ENCODE measurements at places on chromosomes 1 and 21.

DNA sequence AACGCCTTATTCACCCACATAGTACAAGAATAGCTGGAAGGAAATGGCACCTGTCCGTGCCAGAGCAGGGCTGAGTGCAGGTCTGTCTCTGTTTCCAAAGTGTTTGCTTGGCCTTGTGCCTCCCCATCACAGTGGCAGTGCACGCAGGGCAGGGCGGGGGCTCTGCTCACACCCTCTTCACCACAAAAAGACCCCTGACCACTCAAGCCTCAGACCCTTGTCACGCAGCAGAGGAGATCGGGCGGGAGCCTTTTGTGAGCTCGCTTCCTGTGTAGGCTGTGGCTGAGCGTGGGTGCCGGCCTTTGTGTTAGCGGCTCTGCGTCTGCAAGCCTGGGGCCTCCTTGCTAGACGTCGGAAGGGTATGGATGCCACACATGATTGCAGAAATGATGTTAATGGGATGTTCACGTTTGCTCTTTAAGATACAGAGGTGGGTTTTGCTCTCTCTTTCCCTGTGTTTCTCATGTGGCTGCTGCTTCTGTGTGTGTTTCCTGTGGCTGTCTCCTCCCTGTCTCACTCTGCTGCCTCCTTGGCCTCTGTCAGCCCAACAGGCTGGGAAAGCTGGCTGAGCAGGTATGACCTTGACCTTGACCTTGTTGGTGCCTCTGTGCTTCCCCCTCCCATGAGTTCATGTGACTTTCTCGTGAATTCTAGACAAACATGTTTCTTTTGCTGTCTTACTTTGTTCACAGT, 45.4 kb downstream of the S100B start:
- DNase-seq = peak; percentile 39

- no peak for DNase-seq
Observed at GRCh38 chr1:107058245-107059032, 2.0 kb downstream of the PRMT6 start.

DNA sequence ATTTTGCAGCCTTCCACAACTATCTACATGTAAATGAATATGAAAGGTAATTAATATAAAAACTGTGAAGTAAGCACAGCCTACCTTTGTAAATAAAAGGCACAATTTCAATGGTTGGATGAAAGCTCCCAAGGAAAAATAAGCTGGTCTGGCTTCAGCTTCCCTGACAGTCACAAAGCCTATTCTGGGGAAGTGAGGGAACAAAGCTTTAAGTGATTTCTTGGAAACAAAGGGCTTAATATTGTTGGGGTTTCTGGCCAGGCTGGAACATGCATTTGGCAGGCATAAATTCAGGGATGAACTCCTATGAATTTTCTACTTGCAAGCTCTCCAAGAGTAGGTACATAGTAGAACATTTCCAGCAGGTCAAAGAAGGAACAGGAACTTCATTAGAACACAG, 17.3 kb downstream of the BCAS2 start:
- DNase-seq = no peak

DNA sequence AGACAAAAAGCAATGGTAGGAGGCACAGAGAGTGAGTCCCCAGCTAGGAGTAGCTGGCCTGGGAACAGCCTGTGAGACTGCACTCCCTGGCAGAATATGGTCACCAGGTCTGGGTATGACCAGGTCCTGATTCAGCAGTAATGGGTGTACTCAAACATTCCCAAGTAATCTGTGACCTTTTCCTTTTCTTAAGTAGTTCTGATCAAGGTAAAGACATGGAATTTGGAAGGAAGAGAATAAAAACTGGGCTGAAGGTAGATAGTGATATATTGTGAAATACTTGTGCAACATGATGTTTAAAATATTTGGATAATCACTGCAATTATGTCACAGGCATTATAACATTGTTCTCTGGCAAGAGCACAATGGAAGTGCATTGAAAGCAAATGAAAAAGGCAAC, 147.2 kb upstream of the DPYD start:
- no peak for DNase-seq

- DNase-seq = no peak
Observed at GRCh38 chr1:54397980-54398379, 8.2 kb downstream of the SSBP3 start.

- DNase-seq = no peak
Observed at GRCh38 chr1:37037690-37038089, 3.4 kb upstream of the GRIK3 start.

DNA sequence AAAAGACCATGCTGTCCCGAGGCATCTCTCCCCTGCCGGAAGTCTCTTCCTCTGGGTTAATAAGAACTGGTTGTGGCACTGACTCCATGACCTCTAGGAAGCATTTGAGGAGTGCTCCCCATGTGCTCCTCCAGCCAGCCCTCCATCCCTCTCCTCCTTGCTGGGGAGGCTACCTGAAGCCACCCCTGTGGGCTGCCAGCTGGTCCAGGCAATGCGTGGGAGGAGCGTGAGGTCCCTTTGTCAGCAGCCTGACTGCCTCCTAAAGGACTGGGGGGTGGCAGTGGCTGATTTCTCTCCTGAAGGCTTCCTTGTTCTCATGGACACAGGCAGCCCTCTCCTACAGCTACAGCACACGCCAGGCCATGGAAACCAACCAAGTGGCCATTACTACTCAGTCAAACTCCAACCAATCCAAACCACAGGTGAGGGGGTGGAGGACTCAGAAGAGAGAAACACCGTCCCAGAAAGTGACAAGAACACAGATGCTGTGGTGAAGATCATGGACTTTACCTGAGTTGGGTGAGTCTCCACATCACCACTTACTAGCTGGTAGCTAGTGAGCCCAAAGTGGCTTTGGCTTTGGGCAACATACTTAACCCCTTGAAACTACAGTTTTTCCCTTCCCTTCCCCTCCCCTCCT, 35.2 kb downstream of the NENF start:
- DNase-seq = no peak

DNA sequence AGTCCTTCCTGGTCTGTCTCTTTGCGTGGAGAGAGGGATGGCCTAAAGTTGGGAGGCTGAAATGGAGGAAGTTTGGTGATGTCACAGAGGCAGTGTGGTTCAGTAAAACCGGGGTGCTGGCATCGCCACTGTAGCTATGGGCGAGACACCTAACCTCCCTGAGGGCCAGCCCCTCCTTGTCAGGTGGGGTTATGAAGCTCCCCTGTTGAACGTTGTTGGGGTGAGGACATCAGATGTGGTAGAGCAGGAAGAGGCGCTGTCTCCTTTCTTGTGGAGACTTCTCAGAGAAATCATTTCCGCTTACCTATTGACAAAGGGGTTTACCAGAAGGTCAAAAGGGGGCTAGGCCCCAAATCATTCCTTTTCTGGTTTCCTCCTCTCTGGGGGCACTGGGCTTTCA, 294.7 kb downstream of the SIPA1L2 start:
- no peak for DNase-seq

- no peak for DNase-seq
Observed at GRCh38 chr1:33971913-33972312, 108.0 kb downstream of the HMGB4 start.

- DNase-seq = no peak
Observed at GRCh38 chr1:235864931-235865525, 1.7 kb downstream of the LYST start.

DNA sequence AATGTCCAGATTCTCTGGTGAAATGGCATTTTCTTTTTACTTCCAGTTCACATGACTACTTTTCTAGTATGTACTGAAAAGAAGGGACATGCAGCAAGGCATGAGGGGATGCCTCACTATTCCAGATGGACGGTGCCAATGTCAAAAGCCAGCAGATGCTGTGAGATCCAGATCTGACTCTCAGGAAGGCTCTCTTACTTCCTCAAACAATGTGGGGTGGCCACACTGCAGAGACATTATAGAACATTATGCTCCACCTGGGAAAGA, 17.7 kb downstream of the CRYZ start:
- DNase-seq = no peak

DNA sequence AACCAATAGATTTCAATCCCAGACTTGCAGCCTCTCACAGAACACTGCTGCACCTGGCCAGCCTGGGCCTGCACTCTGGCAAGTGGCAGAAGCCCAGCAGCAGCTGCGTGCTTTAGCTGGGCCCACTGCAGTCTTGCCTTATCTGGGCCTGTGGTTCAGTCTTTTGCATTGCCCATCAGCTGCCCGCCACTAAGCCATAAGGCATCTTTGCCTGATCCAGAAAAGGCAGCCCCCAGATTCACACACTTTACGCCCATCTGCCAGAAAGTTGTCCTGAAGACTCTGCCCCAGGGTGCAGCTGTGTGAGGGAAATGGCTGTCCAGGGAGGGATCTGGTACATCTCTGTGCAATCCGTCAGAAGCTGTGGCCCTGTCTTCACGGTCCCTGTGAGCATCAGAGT, 217.0 kb downstream of the DNAH14 start:
- DNase-seq = no peak

DNA sequence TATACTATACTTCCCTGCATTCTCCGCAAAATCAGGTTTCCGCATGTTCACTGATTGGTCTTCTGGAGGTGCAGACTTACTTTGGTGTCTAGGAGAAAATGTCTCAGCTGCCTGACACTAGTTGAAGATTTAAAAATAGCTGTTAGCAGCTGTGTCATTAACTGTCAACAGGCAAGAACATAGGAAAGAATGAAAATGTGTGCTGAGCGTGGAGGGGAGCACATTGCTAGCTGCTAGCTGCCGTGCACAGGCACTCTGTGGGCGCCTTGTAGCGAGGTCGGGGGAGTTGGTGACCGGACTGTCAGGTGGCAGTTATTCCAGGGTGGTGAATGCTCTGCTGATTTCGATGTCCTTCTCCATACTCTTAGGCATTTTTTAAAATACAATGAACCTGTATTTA, 5.2 kb downstream of the FAAH start:
- DNase-seq = no peak

- no peak for DNase-seq
Observed at GRCh38 chr21:43994085-43994484, 18.0 kb upstream of the TRAPPC10 start.

- DNase-seq = no peak
Observed at GRCh38 chr1:91584309-91584708, 83.7 kb downstream of the CDC7 start.

GRCh38 chr1:19616489-19616888, 27.6 kb upstream of the NBL1 start:
- no peak for DNase-seq

GRCh38 chr1:160713161-160713560, 1.5 kb upstream of the CD48 start:
- no peak for DNase-seq
